NCI-H524 (cell line): ENCODE measurements at places on chromosomes 16 and 17.

GRCh38 chr17:46983782-46984181 is 4.7 kb upstream of the RPRML start:
- no peak for DNase-seq

- DNase-seq: no peak
Observed at GRCh38 chr16:86951831-86952598, 365.2 kb downstream of the C16orf95 start.

DNA sequence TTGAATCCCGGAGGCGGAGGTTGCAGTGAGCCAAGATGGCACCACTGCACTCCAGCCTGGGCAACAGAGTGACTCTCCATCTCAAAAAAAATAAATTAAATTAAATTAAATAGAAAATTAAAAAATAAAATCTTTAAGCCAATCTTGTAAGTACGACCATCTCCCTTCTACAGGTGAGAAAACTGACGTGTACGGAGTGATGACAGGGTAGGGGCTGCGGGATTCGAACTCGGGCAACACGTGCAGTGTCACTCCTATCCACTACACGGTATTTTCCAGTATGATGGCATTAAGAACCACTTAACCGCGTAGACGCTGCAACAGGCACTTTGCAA is 762 bp downstream of the WDR59 start:
- no peak for DNase-seq

DNA sequence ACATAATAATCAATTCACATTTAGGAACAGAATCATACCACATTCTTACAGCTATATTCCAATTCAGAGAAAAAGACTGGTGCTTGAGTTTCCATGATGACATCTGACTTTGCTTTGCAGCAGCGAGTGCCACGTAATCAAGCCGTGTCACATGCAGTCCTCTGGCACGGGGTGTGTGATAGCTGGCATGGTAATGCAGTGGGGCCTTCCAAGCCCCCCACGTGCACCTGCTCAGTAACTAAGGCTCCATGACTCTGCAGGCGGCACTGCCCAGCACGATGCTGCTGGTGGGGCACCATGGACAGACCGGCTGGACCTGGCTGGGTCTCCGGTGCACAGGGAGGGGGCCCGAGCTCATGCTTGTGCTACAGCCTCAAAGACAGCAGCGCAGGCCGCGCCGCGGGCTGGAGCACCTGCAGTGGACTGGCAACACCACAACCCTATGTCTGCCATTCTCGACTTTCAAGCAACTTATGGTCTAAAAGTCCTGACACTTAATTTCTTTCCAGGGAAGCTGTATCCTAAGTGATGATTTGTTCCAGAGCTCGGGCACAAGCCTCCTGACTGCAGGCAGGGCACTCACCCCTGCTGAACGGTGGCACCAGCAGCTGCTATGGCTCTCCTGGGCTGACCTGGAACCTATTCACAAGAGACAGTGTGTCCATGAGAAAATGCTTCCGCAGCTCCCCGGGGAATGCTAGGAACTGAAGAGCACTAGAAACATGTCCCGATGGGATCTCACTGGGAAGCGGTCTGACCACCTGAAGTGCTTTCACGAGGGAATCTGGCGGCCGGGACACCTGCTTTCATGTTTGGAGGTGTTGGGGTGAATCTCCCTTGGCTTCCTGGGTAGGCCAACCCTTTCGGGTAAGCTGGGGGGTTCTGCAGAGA is 99.5 kb upstream of the DNAH17 start:
- DNase-seq: no peak

- no peak for DNase-seq
Observed at GRCh38 chr17:38476549-38476948, 48.3 kb downstream of the ARHGAP23 start.

GRCh38 chr16:66551348-66551759 is 1.0 kb upstream of the CKLF start:
- DNase-seq: no peak

GRCh38 chr17:12391468-12391867 is 274.2 kb upstream of the MYOCD start:
- DNase-seq: no peak

DNA sequence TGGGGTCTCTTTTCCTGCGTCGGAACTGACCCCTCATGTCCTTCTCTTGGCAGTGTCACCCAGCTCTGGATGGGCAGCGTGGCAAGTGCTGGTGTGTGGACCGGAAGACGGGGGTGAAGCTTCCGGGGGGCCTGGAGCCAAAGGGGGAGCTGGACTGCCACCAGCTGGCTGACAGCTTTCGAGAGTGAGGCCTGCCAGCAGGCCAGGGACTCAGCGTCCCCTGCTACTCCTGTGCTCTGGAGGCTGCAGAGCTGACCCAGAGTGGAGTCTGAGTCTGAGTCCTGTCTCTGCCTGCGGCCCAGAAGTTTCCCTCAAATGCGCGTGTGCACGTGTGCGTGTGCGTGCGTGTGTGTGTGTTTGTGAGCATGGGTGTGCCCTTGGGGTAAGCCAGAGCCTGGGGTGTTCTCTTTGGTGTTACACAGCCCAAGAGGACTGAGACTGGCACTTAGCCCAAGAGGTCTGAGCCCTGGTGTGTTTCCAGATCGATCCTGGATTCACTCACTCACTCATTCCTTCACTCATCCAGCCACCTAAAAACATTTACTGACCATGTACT is 13.2 kb downstream of the IGFBP4 start:
- DNase-seq: no peak

GRCh38 chr16:70746040-70746707 is 54.8 kb downstream of the VAC14 start:
- DNase-seq: no peak

DNA sequence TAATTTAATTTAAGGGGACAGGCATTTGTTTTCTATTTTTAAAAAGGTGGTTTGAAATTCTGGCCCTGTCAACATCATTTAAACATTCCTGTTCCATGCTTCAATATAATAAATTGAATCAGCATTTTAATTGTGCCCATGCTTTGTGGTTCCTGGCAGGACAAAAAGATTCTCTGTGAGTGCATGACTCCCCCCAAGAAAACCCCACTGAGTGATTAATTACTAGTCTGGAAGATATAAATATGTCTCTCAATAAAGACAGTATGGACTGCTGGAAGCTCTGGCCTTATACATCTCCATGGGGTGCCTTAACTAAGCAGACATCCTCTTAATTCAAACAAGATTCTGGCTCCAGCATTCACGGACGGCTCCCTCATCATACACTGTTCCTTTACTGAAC is 95.0 kb upstream of the PSMD7 start:
- no peak for DNase-seq

- DNase-seq: peak; percentile 93
Observed at GRCh38 chr17:64213995-64214811, 48.9 kb downstream of the TEX2 start.

DNA sequence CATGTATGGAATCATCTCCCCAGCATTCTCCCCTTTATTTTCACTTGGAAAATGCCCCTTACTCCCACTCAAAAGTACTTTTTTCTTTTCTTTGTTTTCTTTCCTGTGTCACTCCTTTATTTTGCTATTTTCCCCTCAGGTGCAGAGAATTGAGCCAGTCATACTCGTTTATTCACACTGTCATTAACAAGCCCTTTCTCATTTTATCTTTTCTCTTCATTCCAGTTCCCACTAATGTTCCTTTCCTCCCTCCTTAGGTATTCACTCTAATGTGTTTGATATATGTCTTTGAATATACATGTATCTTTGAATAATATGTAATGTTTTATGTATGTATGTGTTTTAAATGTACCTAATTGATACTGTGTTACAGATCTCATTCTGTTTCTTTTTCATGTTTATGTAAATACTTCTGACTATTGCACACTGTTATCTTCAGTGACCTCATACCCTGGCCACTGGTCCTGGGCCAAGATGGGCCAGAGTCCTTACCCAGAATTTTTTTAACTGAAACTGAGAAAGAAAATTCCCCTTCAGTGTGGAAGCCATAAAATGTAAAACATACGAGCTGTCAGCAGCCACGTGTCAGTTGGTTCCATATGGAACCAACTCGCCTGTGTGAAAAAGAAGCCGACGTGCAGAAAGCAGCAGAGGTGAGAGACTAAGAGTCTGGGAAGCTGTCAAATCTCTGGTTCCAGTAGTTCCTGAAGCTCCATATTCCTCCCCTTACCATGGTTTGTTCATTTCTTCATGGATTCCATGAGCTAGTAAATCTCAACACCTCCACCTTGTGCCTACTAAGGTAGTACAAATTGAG is 5.8 kb downstream of the SRR start:
- no peak for DNase-seq

GRCh38 chr16:71387045-71387871 is 28.7 kb downstream of the CALB2 start:
- DNase-seq: no peak

GRCh38 chr16:67000384-67001351 is 12.3 kb downstream of the CES4A start:
- DNase-seq: peak; percentile 73

DNA sequence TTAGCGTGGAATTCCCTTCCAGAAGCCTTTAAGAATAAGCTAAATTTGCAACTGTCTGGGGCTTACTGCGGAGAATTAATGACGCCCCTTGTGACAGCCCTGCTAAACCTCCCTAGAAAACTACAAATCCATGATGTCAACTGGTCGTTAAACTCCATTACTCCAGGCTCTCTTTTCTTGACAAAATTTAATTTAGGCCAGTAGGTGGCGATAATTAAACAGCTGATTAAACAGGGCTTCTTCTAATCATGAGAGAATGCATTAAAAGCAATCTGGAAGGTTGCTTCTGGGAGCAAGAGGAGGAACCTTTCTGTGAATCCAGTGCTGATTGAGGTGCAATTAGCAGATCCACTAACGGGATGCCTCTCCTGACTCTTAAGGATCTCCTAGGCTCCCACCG is 8.1 kb upstream of the NLRP1 start:
- DNase-seq: peak; percentile 11

GRCh38 chr16:89023621-89024511 is 46.9 kb upstream of the CBFA2T3 start:
- peak; percentile 94 for DNase-seq

- DNase-seq: peak; percentile 84
Observed at GRCh38 chr17:73541111-73541510, 103.1 kb downstream of the SDK2 start.

- no peak for DNase-seq
Observed at GRCh38 chr16:9072806-9073341, 18.6 kb upstream of the HAPSTR1 start.

- no peak for DNase-seq
Observed at GRCh38 chr17:56887552-56888467, 26.0 kb downstream of the TRIM25 start.

DNA sequence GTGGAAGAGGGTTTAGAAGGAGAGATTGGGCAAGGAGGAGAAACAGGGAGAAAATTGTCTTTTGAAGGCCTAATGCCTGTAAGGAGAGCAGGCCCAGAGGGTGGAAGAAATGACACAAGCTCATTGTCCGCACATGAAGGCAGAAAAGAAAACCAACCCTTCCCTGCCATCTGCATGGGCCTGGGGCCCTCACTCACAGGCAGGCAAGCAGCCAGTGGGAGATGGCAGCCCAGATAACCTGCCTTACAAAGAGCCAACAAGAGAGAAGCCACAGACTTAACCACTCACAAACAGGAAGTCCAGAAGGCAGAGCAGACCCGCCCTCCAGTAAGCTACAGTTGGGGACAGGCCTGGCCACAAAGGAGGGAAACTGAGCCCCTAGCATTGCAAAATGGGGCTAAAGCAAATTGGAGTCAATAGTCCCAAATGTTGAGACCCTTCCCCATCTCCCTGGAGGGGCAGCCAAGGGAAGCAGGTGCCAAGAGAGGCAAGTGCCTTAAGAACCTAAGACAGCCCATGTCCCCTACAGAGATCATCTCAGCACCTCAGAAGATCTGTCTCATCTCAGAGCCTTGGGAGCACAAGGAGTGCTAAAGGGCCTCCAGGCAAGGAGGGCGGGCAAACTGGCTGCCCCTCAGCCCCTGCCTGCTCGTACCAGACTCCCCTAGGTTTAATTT is 7.3 kb upstream of the TSPOAP1 start:
- no peak for DNase-seq

- no peak for DNase-seq
Observed at GRCh38 chr17:39740357-39741111, 2.8 kb downstream of the GRB7 start.

DNA sequence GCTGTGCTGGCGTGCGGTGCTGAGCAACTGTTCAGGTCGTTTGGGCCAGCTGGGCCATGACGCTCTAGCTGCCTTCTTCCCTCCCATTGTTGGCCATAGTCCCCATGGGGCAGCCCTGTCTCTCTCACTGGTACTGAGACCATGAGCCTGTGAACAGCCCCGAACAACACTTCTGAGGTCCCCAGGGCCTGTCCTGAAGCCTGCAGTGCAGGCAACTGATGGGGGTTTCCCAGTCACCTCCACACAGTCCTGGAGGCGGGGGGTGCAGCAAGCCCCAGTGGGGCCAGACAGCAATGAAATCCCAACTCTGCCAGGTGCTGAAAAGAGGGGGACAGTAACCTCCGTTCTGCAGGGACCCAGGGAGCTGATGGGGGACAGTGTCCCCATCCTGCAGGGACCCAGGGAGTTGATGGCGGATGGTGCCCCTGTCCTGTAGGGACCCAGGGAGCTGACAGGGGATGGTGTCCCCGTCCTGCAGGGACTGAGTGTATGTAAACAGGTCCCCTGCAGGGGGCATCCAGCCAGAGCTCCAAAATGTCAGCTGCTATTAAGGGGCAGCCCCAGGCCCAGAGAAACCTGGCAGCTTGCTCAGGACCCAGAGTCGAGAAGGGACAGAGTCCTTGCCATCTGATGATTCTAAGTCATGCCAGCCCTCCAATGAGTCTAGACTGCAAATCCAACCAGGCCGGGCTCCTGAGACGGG is 30.4 kb downstream of the ENGASE start:
- no peak for DNase-seq

DNA sequence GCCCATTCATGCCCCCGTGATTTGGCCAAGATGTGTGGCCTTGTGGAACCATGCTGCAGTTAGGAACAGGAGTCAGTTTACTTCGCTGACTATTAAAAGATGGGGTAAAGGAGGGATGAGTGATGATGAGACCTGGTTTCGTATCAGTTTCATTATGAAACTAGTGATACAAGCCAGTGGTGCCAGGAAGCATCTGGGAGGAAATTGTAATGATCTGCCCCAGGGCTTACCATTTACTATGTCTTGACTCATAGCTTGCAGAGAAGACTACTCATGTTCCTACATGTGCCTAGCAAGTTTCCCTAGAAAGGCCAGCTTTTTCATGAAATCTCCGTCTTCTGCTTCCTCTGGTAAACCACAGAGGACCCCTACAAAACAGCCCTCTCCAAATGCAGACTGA is 23.2 kb downstream of the CDH3 start:
- DNase-seq: no peak

DNA sequence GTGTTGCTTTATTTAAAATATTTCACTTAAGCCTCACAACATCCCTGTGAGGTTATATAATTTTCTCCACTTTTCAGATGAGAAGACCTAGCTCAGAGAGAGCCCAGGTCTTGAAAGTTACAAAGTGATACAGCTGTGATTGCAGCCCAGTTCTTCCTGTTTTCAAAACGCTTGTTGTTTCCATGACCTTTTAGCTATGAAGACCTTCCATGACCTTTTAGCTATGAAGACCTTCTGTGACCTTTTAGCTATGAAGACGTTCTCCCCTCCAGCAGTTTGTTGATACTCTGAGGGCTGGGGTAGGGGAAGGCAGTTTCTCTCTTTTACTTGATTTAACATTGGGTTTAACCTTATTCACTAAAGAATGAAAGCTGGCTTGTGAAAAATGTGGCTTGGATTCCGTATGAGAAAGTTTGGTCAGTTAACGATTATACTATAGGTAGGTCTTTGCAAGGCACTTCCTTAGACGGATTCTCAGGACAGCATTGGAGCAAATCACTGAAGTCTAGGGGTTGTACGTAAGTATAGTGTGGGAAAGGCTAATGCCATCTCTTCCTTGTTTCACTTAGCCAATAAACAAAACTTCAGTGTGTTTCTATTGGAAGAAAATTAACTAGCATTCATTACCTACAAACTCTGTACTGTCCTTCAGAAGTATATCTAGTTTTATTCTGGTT is 20.7 kb downstream of the PHKB start:
- no peak for DNase-seq
